ENCODE measurements at places on chromosomes 16 and 17. TPM values are rescaled to one million over a fixed set of nuclear protein-coding genes. Genes with fewer than 3 reads are reported as not detected.

The UNC13D gene
- 26.8 TPM for total RNA-seq

The FBXL19 gene
- total RNA-seq = 5.1 TPM

The MFSD6L gene
- not detected for total RNA-seq

The MEIOC gene
- total RNA-seq = 0.11 TPM

The RUSF1 gene
- 40.8 TPM for total RNA-seq

The SPNS2 gene
- total RNA-seq = 9.6 TPM

The RPL26 gene
- 1,038 TPM for total RNA-seq

The CDH13 gene
- total RNA-seq = 123 TPM

The TP53TG3 gene
- not detected for total RNA-seq
